ENCODE measurements at places on chromosomes 4 and X.

GRCh38 chr4:28436191-28437080, 1575.8 kb downstream of the STIM2 start:
- no peak for DNase-seq

DNA sequence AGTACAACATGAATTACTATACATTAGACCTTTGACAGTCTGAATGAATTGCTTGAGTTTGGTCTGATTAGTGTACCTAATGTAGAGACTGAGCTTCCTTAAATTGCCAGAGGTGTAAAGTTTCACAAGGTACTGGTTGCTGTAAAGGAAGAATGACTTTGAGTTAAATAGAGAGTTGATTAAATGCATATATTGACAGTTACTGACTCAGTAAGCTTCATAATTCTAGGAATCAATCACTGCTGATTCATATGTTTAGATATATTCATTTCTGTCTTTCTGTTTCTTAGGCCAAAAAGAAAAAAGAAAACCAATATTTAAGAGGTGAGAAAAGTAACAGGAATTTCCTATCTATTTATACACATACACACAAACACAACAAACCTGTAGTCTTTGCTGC, 16.2 kb upstream of the ART3 start:
- DNase-seq = no peak

DNA sequence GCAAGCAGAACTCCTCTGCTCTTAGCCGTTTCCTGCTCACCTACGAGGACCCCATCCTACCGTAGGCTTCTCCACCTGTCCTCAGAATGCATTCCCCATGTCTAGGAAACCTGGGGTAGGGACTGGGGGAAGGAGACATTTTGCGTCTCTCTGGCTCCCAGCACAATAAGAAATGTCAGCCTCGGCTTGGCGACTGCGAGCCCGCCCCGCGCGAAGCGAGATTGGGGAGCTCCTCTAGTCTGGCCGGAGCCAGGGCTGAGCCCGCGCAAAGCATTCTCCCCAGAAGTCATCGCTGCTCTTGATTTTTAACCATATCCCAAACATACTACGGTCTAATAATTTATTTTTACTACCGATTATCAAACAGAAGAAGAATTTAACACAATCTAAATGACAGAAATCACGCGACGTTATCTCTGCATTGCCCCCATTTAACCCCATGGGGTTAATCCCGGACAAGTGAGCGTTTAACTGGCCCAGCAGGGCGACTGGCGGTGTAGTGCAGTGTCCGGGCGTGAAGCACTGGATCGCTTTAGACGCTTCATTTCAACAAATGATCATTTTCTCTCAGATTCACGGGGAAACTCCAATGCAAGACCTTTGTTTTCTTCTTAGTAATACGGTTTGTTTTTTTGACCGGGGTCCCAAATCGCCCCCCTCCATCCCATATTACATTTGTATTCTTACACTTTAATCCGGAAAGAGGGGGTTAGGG, 8.0 kb upstream of the PITX2 start:
- no peak for DNase-seq

- DNase-seq = no peak
Observed at GRCh38 chr4:86586626-86587380, 7.3 kb upstream of the PTPN13 start.

GRCh38 chrX:19563327-19563726, 48.0 kb upstream of the MAP3K15 start:
- DNase-seq = no peak

DNA sequence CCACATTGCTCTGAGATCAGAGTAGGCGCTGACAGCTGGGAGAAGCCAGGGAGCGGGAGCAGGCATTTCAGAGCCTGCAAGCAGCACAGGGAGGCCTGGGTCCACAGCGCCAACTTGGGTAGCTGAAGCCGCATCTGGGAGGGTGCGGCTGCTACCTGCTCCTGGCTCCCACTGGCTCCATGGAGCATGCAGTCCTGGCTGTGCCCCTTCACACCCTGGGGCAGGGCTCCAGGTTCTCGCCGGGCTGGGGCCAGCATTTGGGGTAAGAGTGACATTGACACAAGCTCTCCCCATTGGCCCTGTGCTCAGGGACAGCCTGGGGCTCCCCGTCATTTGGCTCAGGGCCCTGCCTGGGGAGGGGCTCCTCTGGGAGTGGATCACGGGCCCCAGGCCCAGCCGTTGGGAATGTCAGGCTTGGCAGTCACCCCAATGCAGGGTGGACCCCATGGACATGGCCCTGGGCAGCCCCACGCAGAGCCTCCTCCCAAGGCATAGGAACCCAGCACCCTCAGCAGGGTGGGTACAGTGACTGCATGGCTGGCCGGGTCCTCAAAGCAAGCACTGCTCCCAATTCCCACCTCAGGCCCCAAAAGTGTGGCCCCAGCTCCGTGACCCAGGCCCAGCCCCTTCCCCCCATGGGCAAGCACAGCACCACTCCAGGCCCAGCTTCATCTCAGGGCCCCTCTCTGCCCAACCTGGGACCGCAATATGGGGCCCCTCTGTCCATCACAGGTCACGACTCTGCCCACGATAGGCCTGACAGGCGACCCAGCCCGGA, 82.4 kb downstream of the PRDM5 start:
- no peak for DNase-seq

DNA sequence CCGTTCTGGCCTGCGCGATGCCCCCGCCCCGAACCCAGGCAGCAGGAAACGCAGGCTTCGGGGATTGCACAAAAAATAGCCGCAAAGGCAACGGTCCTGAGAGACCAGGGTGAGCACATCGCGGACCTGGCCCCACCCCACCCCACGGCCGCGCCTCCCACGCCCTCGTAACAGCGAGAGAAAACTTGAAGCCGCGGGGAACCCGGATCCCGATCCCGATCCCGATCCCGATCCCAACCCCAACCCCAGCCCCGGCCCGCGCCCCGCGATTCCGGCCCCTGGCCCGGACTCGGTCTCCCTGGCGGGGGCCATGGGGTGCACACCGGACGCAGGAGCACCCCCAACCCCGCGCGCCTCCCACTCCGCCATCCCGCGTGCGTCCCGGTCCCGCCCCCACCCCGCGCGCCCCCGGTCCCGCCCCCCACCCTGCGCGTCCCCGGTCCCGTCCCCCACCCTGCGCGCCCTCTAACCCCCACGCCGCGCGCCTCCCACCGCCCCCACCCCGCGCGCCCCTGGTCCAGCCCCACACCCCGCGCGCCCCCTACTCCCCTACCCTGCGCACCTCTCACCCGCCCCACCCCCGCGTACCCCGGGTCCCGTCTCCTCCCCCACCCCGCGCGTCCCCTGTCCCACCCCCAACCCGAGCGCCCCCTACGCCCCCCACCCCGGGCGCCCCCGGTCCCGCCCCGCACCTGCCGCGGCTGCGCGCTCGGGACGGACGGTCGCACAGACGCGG, 29.0 kb downstream of the NOP14 start:
- DNase-seq = peak; percentile 57

DNA sequence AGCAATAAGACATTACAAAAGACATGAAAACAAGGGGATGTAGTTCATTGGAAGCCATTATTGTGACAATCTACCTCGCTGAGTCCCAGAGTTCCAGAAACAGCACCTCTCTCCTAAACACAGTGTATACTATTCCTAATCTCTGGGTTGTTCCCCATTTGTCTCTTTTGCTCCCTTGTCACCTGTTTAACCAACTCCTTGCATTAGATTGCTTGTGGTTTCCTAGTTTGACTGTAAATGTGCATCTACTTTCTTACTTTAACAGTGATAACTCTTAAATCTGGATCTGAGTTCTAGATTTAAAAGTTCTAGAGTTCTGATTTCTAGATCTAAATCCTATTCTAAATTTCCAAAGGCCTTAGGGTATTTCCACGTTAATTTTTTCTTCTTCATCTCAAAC, 71.6 kb upstream of the TET2 start:
- DNase-seq = no peak

GRCh38 chr4:36914106-36914505, 330.4 kb upstream of the NWD2 start:
- DNase-seq = no peak

- no peak for DNase-seq
Observed at GRCh38 chr4:139753686-139754085, 88.1 kb downstream of the MGST2 start.

GRCh38 chrX:68912113-68912512, 83.3 kb downstream of the EFNB1 start:
- no peak for DNase-seq

- DNase-seq = no peak
Observed at GRCh38 chrX:26851981-26852380, 611.2 kb downstream of the PPP4R3C start.

DNA sequence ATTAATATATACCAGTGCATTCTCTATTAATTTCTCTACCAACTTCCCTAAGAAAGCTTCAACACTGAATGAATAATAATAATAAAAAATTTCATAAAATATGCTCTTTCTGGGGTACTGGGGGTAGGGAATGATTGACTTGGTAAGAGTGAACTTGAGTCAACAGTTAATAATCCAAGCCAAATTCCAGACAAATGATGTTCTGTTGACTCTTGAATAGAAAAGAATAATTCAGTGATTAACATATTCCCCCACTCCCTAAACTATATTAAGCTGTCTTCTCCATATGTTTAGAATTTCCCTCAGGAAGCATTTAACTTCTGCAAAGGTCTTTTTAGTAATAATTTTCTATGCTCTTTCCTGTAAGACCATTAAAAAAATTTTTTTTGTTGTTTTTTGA, 12.3 kb downstream of the PGRMC2 start:
- DNase-seq = no peak

GRCh38 chr4:76883147-76883546, 14.8 kb downstream of the SOWAHB start:
- DNase-seq = no peak

All from effector CD8-positive, alpha-beta T cell (primary cell).